Vagina (tissue), 2 donors: ENCODE measurements at places on chromosomes 7 and 10. TPM values are rescaled to one million over a fixed set of nuclear protein-coding genes. Genes with fewer than 3 reads are reported as not detected.

GRCh38 chr10:30415593-30415992 lies 18.4 kb upstream of the MAP3K8 start:
- no peaks in the 10 kb centered on the region for H3K36me3 ChIP-seq
- H3K27ac ChIP-seq = no peak overlapping the region
- peaks cover 6% of the 10 kb centered on the region for H3K4me1 ChIP-seq
- DNase-seq = no peak
- H3K4me3 ChIP-seq = no peak overlapping the region

DNA sequence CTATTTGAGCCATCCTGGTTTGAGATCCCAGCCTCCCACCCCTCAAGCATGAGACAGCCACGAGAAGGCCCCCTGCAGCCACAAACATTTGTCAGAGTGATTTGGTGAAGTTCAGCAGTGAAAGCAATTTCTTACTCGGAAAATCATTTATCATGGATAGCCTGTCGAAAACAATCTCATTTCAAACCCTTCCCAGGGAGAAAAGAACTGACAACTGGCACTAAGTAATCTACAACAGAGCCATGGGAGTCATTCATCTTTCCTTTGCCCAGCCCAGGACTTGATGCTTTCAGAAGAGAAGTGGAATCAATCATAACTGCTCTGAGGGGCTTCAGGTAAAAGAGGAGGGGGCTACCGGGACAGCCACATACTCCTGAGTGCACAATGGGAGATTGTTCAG lies 411.2 kb downstream of the KCNMA1 start:
- H3K27ac ChIP-seq = no peak overlapping the region
- H3K4me3 ChIP-seq = no peak overlapping the region
- H3K4me1 ChIP-seq = no peaks in the 10 kb centered on the region
- no peak for DNase-seq

GRCh38 chr10:43806831-43807640 lies 158.4 kb upstream of the ZNF32 start:
- H3K36me3 ChIP-seq = no peaks in the 10 kb centered on the region
- no peaks in the 10 kb centered on the region for H3K27me3 ChIP-seq
- peaks cover 20% of the 10 kb centered on the region for H3K4me1 ChIP-seq

DNA sequence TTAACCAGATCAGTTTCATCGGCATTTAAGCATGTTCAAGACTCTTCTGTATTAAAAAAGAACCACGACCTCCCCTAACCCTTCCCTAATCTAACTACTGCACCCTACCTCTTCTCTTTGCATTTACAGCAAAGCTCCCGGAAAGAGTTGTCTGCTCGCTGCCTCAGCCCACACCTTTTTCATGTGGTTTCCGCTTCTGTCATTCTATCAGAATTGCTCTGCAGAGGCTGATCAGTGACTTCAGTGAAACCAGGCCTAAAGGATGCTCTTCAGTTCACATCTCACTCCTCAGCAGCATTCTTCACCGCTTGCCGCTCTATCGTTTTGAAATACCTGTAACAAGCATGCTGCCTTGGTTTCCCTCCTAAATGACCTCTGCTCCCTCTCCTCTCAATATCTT lies 160.9 kb downstream of the SDK1 start:
- DNase-seq = no peak
- peaks cover 7% of the 10 kb centered on the region for H3K4me1 ChIP-seq
- H3K27ac ChIP-seq = no peak overlapping the region
- no peaks in the 10 kb centered on the region for H3K36me3 ChIP-seq

- H3K27ac ChIP-seq = no peak overlapping the region
- no peak overlapping the region for H3K4me3 ChIP-seq
- no peaks in the 10 kb centered on the region for H3K4me1 ChIP-seq
- DNase-seq = no peak
Measured at GRCh38 chr10:2005546-2005945, 268.2 kb upstream of the ADARB2 start.

- peaks cover 93% of the 10 kb centered on the region for H3K4me1 ChIP-seq
- no peaks in the 10 kb centered on the region for H3K36me3 ChIP-seq
- H3K27me3 ChIP-seq = no peaks in the 10 kb centered on the region
- H3K4me3 ChIP-seq = no peak overlapping the region
- H3K27ac ChIP-seq = peak overlapping the region; percentile 86
- DNase-seq = no peak
Measured at GRCh38 chr7:130896898-130897514, 163.0 kb upstream of the KLF14 start.

- DNase-seq = no peak
- H3K27ac ChIP-seq = no peak overlapping the region
- H3K36me3 ChIP-seq = no peaks in the 10 kb centered on the region
- no peaks in the 10 kb centered on the region for H3K27me3 ChIP-seq
- H3K4me3 ChIP-seq = no peak overlapping the region
Measured at GRCh38 chr10:28728366-28728765, 51.0 kb downstream of the BAMBI start.

- H3K36me3 ChIP-seq = no peaks in the 10 kb centered on the region
- no peaks in the 10 kb centered on the region for H3K27me3 ChIP-seq
- no peak overlapping the region for H3K27ac ChIP-seq
- DNase-seq = no peak
- H3K4me1 ChIP-seq = peaks cover 28% of the 10 kb centered on the region
Measured at GRCh38 chr10:123885406-123886170, 6.0 kb downstream of the CPXM2 start.

GRCh38 chr7:112433289-112433688 lies 17.0 kb upstream of the IFRD1 start:
- H3K4me3 ChIP-seq = no peak overlapping the region
- H3K36me3 ChIP-seq = no peaks in the 10 kb centered on the region
- no peak overlapping the region for H3K27ac ChIP-seq
- no peaks in the 10 kb centered on the region for H3K27me3 ChIP-seq
- no peaks in the 10 kb centered on the region for H3K4me1 ChIP-seq

DNA sequence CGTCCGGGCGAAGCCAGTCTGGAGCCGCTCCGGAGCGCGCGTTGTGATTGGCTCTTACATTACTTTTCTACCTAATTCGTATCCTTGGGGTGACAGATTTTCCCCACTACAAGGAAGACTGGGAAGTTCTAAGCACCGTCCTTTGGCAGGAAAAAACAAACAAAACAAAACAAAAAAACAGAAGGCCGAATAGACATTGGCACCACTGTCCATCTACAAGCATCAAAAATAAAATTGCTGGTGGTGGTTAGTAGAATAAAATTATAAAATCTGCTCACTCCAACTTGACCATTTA lies 651 bp upstream of the SKAP2 start:
- DNase-seq = no peak
- peaks cover 12% of the 10 kb centered on the region for H3K4me1 ChIP-seq
- H3K27ac ChIP-seq = peak overlapping the region; percentile 80
- no peaks in the 10 kb centered on the region for H3K27me3 ChIP-seq
- H3K36me3 ChIP-seq = no peaks in the 10 kb centered on the region

GRCh38 chr10:68957284-68957615 lies 1.3 kb downstream of the DDX21 start:
- H3K27ac ChIP-seq = peak overlapping the region; percentile 70
- no peak for DNase-seq
- no peaks in the 10 kb centered on the region for H3K27me3 ChIP-seq

DNA sequence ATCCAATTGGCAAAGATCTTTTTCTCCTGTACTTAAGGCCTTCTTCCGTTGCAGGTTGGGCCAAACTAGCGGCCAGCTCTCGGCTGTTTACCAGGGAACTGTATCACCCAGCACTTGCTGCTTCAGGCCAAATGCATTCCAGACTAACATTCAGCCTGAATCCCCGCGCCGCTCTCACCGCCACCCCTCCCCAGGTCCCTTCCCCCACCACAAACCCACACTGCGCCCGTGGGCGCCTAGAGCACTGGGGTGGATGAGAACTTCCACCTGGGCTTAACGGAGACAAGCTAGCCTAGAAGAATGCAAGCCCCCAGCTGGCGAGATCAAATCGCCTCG lies 676 bp downstream of the TCAF1 start:
- no peaks in the 10 kb centered on the region for H3K36me3 ChIP-seq
- peak overlapping the region; percentile 83 for H3K4me3 ChIP-seq
- H3K4me1 ChIP-seq = peaks cover 27% of the 10 kb centered on the region
- H3K27me3 ChIP-seq = no peaks in the 10 kb centered on the region
- no peak for DNase-seq

DNA sequence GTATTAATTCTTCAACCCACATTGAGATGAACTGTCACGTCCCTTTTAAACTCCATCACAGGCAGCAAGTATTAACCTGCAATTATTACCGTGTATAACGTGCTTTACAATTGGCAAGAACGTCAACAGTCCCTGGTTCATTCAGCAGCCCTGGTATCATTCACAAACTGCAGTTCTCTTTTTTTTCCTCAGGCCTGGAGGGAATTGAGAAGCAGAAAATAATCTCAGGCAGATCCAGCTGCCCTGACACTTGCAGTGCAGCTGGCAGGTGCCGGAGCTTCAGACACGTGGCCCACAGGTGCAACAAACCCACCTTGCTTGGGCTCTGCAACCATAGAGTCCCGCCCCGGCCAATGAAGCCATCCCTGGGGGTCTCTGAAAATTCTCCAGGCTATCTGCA lies 137.3 kb downstream of the PLXNA4 start:
- H3K4me3 ChIP-seq = no peak overlapping the region
- no peak for DNase-seq
- H3K27me3 ChIP-seq = no peaks in the 10 kb centered on the region
- H3K36me3 ChIP-seq = no peaks in the 10 kb centered on the region
- no peak overlapping the region for H3K27ac ChIP-seq

DNA sequence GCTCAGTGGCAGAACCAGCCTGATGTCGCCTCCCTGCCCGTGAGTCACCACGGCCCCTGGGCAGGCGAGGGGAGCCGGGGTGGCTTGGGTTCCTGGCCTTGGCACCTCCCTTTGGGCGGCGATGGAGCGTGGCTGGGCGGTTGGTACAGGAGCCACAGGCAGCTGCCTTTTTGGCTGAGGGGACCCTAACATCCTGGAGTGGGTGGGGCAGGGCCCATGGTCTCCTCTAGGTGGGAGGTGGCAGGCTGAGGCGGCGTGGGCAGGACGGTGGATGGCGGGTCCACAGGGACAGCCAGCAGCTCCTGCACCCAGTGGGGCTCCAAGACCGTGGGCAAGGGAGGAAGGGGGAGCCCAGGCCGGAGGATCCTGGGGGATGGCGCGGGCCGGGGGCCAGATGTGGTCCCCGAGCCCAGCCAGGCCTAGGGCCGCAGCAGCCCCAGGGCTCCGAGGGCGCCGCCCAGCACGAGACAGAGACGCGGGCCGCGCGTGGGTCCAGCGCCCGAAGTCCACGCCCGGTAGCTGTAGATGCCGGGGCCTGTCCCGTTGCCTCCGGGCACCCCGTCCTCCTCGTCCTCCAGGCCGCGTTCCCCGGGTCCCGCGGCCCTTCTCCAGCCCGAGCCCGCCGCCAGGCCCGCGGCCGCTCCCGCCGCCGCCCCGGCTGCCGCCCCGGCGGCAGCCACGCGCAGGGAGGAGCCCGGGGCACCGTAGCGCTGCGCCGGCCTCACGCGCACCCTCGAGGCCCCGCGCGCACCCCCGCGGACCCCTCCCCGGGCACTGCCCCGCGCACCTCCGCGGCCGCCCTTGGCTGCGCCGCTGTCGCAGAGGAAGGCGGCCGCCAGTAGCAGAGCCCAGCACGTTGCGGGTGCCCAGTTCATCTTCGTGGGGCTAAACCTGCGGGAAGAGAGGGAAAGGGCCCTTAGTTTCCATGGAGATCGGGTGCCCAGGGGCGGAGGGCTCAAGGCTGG lies 1.3 kb downstream of the SPRN start:
- no peak overlapping the region for H3K4me3 ChIP-seq
- H3K36me3 ChIP-seq = no peaks in the 10 kb centered on the region
- H3K4me1 ChIP-seq = no peaks in the 10 kb centered on the region
- no peak overlapping the region for H3K27ac ChIP-seq

DNA sequence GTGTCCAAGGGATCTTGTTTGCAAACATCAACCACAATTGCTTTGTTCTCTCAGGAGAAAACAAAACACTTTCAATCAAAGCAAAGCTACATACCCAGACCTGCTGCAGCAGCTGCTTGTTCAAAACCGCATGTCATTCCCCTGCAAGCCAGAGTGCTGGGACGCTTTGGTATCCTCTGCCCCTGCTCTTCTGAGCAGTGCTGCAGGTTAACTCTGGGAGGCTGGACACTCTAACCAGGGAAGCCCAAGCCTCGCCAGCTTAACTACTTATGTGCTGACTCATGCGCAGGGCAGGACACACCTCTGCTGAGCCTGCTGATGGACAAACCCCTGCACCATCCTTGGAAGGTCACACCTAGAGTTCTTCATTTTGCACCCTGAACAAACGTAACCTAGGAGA lies 28.2 kb upstream of the ASAH2 start:
- H3K27me3 ChIP-seq = no peaks in the 10 kb centered on the region
- H3K36me3 ChIP-seq = no peaks in the 10 kb centered on the region
- no peak overlapping the region for H3K4me3 ChIP-seq

GRCh38 chr10:16597656-16598055 lies 76.0 kb upstream of the C1QL3 start:
- no peak for DNase-seq
- H3K4me1 ChIP-seq = no peaks in the 10 kb centered on the region
- H3K27me3 ChIP-seq = no peaks in the 10 kb centered on the region
- H3K36me3 ChIP-seq = no peaks in the 10 kb centered on the region

DNA sequence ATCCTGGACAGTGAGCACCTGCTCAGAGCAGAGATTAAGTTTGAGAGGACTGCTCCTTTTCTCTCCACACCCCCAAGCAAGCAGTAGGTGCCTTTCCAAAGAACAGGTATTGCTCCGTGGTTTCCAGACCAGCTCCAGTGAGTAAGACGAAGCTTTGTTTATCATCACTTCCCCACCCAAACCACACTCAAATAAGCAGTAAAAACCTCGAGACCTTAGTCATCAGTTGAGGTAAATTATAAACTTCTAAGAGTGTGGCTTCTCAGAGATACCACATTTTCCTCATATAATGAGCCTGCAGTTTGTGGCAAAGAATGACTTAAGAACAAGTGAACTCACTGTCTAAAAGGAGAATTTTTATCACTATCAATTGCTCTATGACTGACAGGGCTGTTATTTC lies 50.0 kb upstream of the GRB10 start:
- no peak overlapping the region for H3K4me3 ChIP-seq
- H3K27ac ChIP-seq = no peak overlapping the region
- no peaks in the 10 kb centered on the region for H3K36me3 ChIP-seq
- no peak for DNase-seq
- no peaks in the 10 kb centered on the region for H3K27me3 ChIP-seq
- no peaks in the 10 kb centered on the region for H3K4me1 ChIP-seq

DNA sequence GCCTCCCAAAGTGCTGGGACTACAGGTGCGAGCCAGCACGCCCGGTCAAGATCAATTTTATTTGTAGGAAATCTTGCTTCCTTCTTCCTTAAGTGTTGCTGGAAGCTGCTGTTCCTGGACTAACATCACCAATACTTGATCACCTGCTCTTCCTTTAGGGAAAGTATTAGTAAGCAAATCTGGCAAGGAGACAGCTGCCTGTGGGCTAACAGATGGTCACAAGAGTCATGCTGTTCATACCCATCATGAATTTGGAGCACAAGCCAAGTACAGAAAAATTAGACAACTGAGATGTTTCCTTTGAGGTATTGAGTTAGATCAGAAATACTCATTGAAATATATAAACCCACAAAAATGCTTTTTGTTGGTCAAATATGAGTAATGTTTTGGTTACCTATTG lies 27.9 kb downstream of the BAIAP2L1 start:
- no peak overlapping the region for H3K4me3 ChIP-seq
- H3K27me3 ChIP-seq = no peaks in the 10 kb centered on the region
- no peak overlapping the region for H3K27ac ChIP-seq
- no peak for DNase-seq
- no peaks in the 10 kb centered on the region for H3K4me1 ChIP-seq
- no peaks in the 10 kb centered on the region for H3K36me3 ChIP-seq

FRAT2 gene
- 8.6 TPM for total RNA-seq

MMRN2 gene
- 57.2 TPM for total RNA-seq

H2BK1 gene
- total RNA-seq = not detected

RAMP3 gene
- 50.1 TPM for total RNA-seq

LRMDA gene
- total RNA-seq = 22.6 TPM

SFTPA1 gene
- 2.9 TPM for total RNA-seq

ACSL5 gene
- total RNA-seq = 8.3 TPM

MYOZ1 gene
- not detected for total RNA-seq

AKR1C4 gene
- total RNA-seq = not detected

MEOX2 gene
- 1.7 TPM for total RNA-seq

TRPV5 gene
- not detected for total RNA-seq

FKBP9 gene
- 113 TPM for total RNA-seq

RPP30 gene
- total RNA-seq = 18.4 TPM

RFC2 gene
- total RNA-seq = 14.5 TPM
